Liver (tissue), 10 donors: ENCODE measurements at places on chromosomes 4 and X. TPM values are rescaled to one million over a fixed set of nuclear protein-coding genes. Genes with fewer than 3 reads are reported as not detected.

DNA sequence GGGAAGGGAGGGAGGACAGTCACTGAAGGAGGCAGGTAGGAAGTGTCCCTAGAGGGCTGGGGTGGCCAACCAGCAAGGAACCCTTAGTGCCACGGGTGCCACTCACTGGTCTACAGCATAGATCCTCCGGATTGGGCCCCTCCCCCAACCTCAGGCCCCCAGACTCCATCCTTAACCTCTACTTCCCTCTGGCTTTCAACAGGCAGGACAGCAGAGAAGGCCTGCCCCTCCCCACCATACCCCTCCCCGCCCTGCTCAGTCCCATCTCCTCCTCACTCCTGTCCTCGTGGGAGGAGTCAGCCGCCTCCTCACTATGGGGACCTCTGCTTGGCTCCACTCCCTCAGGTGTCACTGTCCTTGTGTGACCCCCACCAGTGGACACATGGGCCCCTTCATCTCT, 77.7 kb upstream of the PSAPL1 start:
- no peaks in the 10 kb centered on the region for H3K27me3 ChIP-seq

DNA sequence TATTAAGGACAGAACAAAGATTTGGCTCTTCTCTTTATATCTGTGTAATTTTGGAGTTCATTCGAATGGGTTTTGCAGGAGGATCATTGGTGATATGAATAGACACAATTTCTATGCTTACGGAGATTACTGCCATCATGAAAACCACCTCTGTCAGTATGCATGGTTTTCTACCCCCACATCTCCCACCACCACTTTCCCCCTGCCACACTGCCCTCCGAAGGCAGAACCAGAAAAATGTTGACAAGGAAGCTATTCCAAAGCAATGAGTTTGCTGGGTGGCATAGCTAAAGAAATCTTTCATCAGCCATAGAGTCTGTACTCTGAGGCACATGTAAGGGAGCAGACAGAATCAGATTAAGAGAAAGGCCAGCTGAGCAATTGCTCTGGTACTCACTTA, 567.3 kb upstream of the ACTRT1 start:
- no peak for DNase-seq
- no peaks in the 10 kb centered on the region for H3K4me1 ChIP-seq
- H3K27ac ChIP-seq, result no peak overlapping the region

GRCh38 chr4:157664726-157665125, 444.2 kb downstream of the GRIA2 start:
- no peaks in the 10 kb centered on the region for H3K27me3 ChIP-seq
- H3K36me3 ChIP-seq, result no peaks in the 10 kb centered on the region
- H3K4me3 ChIP-seq, result no peak overlapping the region
- no peak for DNase-seq
- no peaks in the 10 kb centered on the region for H3K4me1 ChIP-seq

GRCh38 chr4:33883111-33883510, 2361.2 kb downstream of the ARAP2 start:
- H3K27ac ChIP-seq, result no peak overlapping the region
- H3K4me3 ChIP-seq, result no peak overlapping the region
- H3K27me3 ChIP-seq, result no peaks in the 10 kb centered on the region
- no peak for DNase-seq
- H3K4me1 ChIP-seq, result no peaks in the 10 kb centered on the region

- no peaks in the 10 kb centered on the region for H3K36me3 ChIP-seq
- H3K4me1 ChIP-seq, result no peaks in the 10 kb centered on the region
- no peak overlapping the region for H3K27ac ChIP-seq
- DNase-seq, result no peak
- no peak overlapping the region for H3K4me3 ChIP-seq
Measured at GRCh38 chr4:164866817-164867490, 10.0 kb upstream of the APELA start.

DNA sequence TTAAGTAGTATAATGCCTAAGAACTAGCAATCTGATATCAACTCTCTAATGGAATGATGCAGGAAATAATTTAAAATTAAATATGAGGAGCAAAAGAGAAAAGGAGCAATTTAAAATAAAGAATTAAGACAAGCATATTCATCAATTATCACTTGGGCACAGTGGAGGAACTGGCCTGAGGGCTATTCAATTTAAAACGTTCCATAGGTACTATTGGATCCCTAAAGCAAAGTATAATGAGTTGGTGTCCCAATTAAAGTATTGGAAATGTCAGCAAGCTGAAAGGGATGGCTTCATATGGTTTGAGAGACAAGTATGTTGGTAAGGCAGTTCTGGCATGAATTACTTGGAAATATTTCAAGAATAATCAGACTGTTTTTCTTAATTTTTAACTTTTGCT, 2064.1 kb upstream of the TENM3 start:
- H3K36me3 ChIP-seq, result no peaks in the 10 kb centered on the region
- no peaks in the 10 kb centered on the region for H3K27me3 ChIP-seq
- H3K4me3 ChIP-seq, result no peak overlapping the region
- H3K27ac ChIP-seq, result no peak overlapping the region
- DNase-seq, result no peak

GRCh38 chr4:25856756-25857155, 6.0 kb downstream of the SEL1L3 start:
- H3K27me3 ChIP-seq, result no peaks in the 10 kb centered on the region
- no peaks in the 10 kb centered on the region for H3K4me1 ChIP-seq
- H3K4me3 ChIP-seq, result no peak overlapping the region
- H3K27ac ChIP-seq, result no peak overlapping the region

USO1 gene
- 77.0 TPM for total RNA-seq

HOPX gene
- total RNA-seq, result 0.67 TPM

TAF7L gene
- total RNA-seq, result not detected
